ENCODE measurements at places on chromosomes 2 and 18. TPM values are rescaled to one million over a fixed set of nuclear protein-coding genes. Genes with fewer than 3 reads are reported as not detected.

Gene MC5R
- not detected for total RNA-seq

Gene PEX13
- 25.7 TPM for total RNA-seq

Gene STK16
- 30.7 TPM for total RNA-seq

Gene LTBP1
- total RNA-seq = 434 TPM

Gene RASGRP3
- 0.71 TPM for total RNA-seq

Gene OTOS
- not detected for total RNA-seq

Gene ALK
- under 0.01 TPM for total RNA-seq

Gene SMYD5
- 12.7 TPM for total RNA-seq

Gene MDH1B
- total RNA-seq = 1.4 TPM

Gene ITPRIPL1
- total RNA-seq = 0.43 TPM

Gene UGT1A3
- total RNA-seq = not detected

Gene DNAJC5G
- not detected for total RNA-seq

Gene SRD5A2
- total RNA-seq = not detected

Gene CPLX4
- total RNA-seq = not detected

Gene COPS8
- total RNA-seq = 76.4 TPM

Gene TYMS
- 7.4 TPM for total RNA-seq

Gene VIT
- total RNA-seq = 2.0 TPM

Gene FSIP2
- under 0.01 TPM for total RNA-seq

Gene FAM237A
- not detected for total RNA-seq

Gene ACYP2
- total RNA-seq = 14.3 TPM

Gene FEV
- total RNA-seq = not detected

Gene PLGLB2
- 1.1 TPM for total RNA-seq

Gene CLEC4F
- total RNA-seq = not detected

Gene STPG4
- total RNA-seq = 0.37 TPM

Gene TEX44
- not detected for total RNA-seq

Gene CSRNP3
- 0.57 TPM for total RNA-seq

Gene C2orf66
- total RNA-seq = not detected

Gene SERPINB7
- 1.4 TPM for total RNA-seq

Gene MBP
- 43.8 TPM for total RNA-seq
